ENCODE measurements at places on chromosomes 4 and X.

DNA sequence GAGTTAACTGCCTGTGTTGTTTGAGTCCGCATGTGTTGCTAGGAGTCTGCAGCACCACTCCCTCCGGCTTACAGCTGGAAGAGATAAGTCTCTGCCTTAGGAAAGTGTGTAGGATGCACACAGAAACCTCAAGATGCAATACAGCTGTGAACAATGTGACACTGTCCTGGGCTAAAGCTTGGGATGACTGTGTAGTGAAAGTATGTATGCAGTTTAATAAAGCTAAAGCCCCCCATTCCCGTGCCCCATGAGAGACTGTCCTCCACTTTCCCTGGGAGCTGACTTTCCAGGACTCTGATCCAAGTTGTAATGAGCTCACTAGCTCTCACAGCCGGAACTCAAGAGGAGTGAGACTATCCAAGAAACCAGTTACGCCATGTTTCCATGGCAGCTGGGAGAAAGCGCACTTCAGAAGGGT is 156.6 kb upstream of the FTHL17 start:
- peak; percentile 13 for DNase-seq

DNA sequence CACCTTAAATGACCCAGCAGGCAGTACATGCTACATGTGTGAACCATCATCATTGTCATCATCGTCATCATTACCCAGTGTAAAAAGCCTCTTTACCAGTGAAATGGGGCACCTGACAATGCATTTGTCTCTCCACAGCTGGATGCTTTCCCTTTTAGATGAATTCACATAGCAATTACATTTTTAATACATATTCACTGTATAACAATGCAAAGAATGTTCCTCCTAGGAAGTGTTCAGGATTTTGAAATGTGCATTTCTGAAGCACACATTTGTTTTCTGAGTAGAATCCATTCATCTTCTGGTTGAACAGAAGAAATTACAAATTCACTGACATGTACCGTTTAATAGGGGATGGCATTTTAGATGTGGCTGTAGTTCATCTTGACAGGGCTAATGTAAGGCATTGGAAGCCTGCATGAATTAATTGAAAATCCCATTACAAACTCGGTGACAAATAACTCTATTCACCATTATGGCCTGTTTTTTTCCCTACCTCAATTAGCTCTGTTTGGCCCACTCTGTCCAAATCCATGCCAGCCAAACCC is 111.1 kb downstream of the SH3RF1 start:
- DNase-seq = peak; percentile 78

DNA sequence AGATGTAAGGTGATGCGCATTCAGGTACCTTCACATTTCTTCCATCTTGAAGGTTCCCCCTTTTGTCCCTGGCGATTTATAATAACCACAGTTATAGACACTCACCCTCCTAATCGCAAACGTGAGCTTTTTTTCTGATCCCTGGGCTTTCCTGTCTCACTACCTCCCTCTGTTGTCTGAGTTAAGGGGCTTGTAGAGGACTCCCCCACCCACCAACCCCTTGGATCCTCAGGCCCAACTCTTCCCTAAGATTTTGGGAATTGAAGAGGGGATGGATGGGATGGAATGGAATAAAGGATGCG is 1.4 kb downstream of the CNKSR2 start:
- no peak for DNase-seq

GRCh38 chr4:138192113-138192512 is 50.0 kb downstream of the SLC7A11 start:
- DNase-seq = no peak

DNA sequence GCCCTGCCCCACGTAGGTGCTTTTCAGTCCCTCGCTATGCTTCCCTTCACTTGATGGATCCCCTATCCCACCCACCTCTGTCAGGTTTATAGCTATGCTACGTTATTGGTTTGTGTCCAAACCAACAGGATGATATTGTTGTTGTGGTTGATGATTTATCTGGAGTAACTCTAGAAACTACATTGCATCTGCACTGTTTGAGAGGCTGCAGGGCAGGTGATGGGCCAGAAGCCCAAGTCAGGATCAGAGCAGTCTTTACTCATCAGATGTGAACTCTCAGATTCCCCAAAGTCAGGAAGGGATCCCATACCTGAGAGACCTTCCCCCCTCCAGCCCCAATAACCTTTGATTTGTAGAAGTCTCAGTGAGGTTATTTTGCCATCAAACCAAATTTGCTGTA is 34.7 kb downstream of the ARX start:
- no peak for DNase-seq

GRCh38 chr4:159563257-159563656 is 460.4 kb downstream of the RAPGEF2 start:
- no peak for DNase-seq

Data from fibroblast of gingiva (primary cell).